Endodermal cell (in vitro differentiated cells): ENCODE measurements at places on chromosomes 7 and 10. TPM values are rescaled to one million over a fixed set of nuclear protein-coding genes. Genes with fewer than 3 reads are reported as not detected.

DNA sequence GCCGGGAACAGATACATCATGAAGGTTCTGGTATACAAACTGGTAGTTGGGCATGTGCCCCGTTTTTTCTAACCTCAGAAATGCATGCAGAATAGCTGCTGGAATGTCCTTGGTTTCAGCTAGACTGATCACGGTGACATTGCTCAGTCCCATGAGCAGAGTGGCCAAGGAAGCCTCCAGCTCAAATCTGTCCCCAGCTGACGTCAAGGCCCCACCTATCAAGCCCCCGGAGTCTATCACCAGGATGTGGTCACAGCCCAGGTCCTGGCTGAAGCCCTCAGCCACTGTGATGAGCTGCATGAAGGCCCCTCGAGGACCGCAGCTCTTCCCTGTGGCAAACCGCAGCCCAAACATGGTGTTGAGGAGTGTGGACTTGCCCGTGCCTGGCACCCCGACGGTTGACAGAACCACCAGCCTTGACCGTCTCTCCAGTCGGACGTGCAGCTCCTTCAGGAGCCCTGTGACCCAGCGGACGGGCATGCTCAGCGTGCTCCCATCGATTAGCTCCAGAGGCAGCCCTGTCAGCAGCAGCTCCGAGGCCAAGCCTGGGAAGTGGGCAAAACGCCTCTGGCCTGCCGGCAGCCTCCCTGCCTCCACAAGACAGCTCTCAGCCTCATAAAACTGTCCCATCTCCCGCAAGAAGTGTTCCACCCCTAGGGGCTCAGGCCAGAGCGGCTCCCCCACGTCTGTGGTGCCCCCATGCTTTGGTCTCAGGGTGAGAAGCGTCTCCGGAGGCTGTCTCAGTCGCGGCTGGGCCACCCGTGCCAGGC is 7.8 kb upstream of the MRPS24 start:
- no peak for DNase-seq

GRCh38 chr7:14739841-14740185 is 162.7 kb downstream of the DGKB start:
- no peak for DNase-seq

GRCh38 chr10:97633921-97634320 is 621 bp upstream of the MORN4 start:
- DNase-seq = peak; percentile 63

- peak; percentile 63 for DNase-seq
These were observed 9.7 kb downstream of the CAMK1D start for GRCh38 chr10:12358863-12359564.

GRCh38 chr7:149625340-149625946 is 127.8 kb upstream of the ZNF746 start:
- DNase-seq = peak; percentile 86

DNA sequence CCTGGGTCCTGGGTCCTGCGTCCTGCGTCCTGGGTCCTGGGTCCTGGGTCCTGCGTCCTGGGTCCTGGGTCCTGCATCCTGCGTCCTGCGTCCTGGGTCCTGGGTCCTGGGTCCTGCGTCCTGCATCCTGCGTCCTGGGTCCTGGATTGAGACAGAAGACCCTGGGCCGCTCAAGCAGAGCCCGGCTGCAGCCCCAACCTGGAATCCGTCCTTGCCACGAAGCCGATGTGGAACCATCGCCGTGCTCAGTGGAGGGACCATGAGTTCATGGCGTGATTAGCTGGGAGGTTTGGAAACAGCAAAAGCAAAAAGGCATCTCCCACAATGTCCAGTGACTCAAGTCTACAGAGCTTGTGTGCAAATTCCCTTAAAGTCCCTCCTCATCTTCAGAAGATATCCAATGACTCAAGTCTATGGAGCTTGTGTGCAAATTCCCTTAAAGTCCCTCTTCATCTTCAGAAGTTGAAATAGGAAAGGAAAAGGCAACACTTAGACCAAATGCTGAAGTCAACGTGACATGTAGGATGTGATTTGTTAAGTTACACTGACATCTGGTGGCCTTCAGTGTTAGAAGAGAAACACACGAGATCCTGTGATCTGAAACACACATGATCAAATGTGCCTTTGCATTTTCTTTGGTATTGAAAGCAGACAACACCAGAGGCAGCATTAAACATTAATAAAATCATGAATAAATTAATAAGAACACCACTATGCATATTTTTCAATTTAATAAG is 179.9 kb downstream of the PTPRN2 start:
- DNase-seq = no peak

GRCh38 chr7:107999779-108000560 is 3.0 kb downstream of the LAMB1 start:
- DNase-seq = no peak

- peak; percentile 55 for DNase-seq
These were observed 98.2 kb downstream of the TNS3 start for GRCh38 chr7:47483604-47484273.

GRCh38 chr10:88652616-88653015 is 11.6 kb upstream of the LIPF start:
- DNase-seq = no peak

GRCh38 chr7:36191292-36191920 is 38.4 kb downstream of the EEPD1 start:
- peak; percentile 36 for DNase-seq

DNA sequence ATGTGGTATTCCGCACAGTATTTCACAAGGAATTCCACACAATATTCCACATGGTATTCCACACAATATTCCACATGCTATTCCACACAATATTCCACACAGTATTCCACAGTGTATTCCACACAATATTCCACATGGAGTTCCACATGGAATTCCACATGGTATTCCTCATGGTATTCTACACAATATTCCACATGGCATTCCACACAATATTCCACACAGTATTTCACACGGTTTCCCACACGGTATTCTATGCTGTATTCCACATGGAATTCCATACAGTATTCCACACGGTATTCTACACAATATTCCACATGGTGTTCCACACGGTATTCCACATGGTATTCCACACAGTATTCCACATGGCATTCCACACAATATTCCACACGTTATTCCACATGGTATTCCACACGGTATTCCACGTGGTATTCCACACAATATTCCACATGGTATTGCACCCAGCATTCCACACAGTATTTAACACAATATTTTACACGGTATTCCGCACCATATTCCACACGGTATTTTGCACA is 137.3 kb upstream of the CHST15 start:
- no peak for DNase-seq

GRCh38 chr7:42483886-42484285 is 246.9 kb upstream of the GLI3 start:
- no peak for DNase-seq

DNA sequence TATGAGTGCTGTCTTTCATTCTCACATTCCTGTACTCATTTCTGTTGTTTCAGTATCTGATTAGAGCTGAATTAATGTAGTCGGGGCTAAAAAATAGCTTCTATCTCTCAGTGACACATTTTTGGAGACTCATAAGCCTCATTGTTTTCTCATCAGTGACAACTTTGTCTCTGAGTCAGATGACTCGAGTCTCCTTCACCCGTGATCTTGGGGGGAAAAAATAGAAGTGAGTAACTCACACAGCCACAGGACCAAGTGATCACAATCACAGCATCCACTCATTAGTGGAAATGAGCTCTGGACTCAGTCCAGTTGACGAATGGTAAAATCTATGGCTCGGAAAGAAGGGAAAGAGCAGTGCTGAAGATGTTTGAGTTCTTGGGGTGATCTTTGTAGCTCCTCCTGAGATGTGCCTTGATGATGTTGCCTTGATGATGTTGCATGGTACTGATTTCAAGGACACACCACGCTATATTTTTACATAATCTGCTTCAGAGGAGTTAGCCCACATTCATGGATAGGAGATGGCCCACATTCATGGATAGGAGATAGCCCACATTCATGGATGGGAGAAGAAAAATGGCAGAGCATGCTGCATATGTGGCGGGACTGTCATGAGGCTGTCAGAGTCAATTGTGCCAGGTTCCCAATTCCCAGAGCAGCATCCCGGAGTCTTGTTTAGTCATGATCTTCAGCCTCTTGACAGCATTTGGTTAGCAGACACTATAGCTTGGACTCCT is 214.7 kb downstream of the CELF2 start:
- no peak for DNase-seq

DNA sequence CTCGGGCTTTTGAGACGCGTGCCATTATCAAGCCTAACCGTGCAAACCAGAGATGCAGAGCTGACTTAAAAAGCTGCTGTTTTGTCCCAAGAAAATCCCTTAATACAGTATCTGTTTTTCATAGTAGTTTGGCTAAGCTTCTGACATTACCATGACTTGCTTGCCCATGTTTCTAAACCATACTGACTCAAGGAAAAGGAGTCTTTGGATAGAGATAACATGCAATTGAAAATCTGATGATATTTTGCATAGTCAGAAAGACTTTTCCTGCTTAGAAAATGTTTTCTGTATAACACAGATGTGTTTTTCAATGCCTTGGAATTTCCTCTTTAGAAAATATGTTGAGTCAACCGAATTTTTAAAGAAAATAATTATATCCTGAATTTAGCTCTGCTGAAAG is 21.5 kb upstream of the AKR1E2 start:
- DNase-seq = no peak

- no peak for DNase-seq
These were observed 161.3 kb upstream of the AUTS2 start for GRCh38 chr7:69436946-69437345.

GRCh38 chr10:111873621-111874135 is 309.9 kb downstream of the GPAM start:
- no peak for DNase-seq

- DNase-seq = no peak
These were observed 50.8 kb downstream of the CYTH3 start for GRCh38 chr7:6221340-6222319.

DNA sequence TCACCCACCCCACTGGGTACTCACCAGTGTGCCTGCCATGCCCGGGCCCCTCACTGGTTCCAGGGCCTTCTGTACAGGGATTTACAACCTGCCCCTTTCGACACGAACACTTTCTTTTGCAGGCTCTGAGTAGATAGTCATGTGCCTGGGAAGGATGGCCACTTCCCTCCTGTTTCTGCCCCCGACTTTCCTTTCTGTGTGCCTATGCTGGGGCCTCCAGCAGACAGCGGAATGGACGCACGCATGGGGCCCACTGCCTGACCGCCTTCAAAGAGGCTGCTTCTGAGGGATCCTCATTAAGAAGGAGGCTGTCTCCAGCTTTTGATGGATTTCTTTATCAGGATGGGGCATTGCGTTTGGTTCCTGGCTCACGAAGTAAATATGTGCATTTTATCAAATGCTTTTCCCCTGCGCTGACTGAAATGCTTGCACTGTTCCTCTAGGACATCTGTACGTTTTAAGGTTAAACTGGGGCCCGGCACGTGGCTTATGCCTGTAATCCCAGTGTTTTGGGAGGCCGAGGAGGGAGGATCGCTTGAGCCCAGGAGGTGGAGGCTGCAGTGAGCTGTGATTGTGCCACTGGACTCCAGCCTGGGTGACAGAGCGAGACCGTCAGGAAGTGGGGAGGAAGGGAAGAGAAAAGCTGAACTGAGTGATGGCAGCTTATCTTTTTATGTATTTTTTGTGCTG is 29.4 kb upstream of the NKX6-2 start:
- peak; percentile 9 for DNase-seq

DNA sequence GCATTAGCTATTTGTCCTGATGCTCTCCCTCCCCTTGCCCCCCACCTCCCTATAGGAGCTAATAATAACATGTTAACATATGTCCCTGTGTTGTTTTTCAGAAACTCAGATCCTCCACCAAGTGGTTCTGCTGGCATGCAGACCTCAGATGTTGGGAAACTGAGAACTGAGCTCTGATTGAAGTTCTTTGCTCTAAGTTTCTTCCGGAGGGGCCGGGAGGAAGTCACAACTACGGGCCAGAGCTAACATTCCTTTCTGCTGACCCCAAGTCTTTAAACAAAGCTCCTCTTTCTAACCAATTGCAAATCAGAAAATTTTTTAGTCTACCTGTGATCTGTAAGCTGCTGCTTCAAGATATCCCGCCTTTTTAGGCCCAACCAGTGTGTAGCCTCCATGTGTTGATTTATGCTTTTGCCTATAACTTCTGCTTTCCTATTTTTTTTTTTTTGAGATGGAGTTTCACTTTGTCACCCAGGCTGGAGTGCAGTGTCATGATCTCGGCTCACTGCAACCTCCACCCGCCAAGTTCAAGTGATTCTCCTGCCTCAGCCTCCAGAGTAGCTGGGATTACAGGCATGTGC is 66.6 kb downstream of the LYZL1 start:
- DNase-seq = no peak

DNA sequence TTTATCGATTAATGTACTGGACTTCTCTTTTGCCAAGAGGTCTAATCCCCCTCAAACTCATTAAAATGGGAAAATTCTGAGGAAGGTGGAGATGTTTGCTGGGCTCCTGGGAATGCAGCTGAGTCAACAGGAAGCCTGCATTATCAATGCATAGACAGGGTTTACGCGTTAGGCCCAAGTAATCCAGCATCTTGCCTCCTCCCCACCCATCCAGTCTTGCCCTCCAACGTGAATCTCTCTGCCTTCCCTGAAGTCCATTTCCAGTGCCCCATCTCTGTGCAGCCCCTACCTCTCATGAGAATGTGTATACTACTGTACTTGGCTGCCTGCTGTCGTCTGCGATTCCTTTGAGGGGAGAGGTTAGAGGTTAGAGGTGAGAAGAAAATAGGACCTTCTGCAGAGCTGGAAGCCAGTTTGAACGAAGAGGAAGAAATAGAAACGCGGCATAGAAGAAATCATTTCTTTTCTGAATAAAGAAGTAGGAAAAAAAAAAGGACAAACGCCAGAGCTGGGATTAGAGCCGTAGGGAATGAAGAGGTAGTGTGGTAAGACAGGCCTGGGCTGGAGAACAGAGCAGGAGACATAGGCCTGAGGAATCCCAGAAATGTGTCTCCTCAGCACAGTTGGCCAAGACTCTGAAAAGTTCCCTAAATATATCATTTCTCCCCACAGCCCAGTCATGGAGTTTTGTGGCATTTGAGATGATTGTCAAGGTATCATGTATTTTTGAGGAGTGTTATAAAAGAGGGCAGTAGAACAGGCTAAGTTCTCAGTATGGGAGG is 75.6 kb downstream of the MYOF start:
- peak; percentile 73 for DNase-seq

- no peak for DNase-seq
These were observed 3.0 kb upstream of the CYP2W1 start for GRCh38 chr7:979886-980571.

MBL2 gene
- not detected in 3 replicates for total RNA-seq

INSYN2A gene
- total RNA-seq = 0.07 TPM in 1 of 3 replicates, not detected in the others

IKZF5 gene
- total RNA-seq = 14.4 and 16.4 TPM in 2 replicates

RBP3 gene
- not detected in 3 replicates for total RNA-seq

GFRA1 gene
- 3.1 and 4.4 TPM in 2 replicates for total RNA-seq

CYP3A7 gene
- total RNA-seq = not detected in 2 replicates
